ENCODE measurements at places on chromosomes 6 and 20. TPM values are rescaled to one million over a fixed set of nuclear protein-coding genes. Genes with fewer than 3 reads are reported as not detected.

GRCh38 chr6:155314092-155314772 is at the start of gene TFB1M:
TSS of gene TFB1M (minus strand) at chr6:155314484. CDS start at chr6:155314428, 56 bp downstream.
- H3K4me3 ChIP-seq: peak within 1 kb of the TSS; percentile 91
- no peaks in the 10 kb centered on the region for H3K27me3 ChIP-seq
- DNase-seq: peak; percentile 94
- peaks cover 12% of the 10 kb centered on the region for H3K36me3 ChIP-seq
- peak within 1 kb of the TSS; percentile 78 for H3K27ac ChIP-seq
- H3K4me1 ChIP-seq: no peaks in the 10 kb centered on the region

DNA sequence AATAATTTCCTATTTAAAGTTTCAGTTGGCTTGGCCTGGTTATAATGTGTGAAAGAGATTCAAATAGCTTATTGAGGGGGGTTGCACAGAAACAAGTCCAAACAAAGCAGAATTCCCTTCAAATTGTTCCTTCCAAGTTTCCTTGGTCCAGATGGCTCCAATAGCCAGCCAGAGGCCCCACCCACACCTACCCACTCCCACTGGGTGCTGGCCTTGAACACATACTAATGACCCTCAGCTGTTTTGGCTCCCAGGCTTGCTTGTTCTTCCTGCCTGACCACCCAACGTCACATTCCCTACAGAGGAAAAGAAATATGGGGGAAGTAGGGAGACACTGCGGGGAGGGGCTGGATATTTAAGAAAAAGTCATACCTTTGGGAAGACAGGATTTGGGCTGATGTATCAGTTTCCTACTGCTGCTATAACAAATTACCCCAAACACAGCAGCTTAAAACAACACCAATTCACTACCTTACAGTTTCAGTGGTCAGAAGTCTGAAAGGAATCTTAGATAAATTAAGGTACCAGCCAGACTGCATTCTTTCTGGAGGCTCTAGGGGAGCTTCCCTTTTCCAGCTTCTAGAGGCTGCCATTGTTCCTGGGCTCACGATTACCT is 95.7 kb downstream of the COL21A1 start:
- no peak for DNase-seq
- no peaks in the 10 kb centered on the region for H3K27me3 ChIP-seq
- no peaks in the 10 kb centered on the region for H3K4me1 ChIP-seq
- H3K36me3 ChIP-seq: no peaks in the 10 kb centered on the region
- H3K4me3 ChIP-seq: no peak overlapping the region
- no peak overlapping the region for H3K27ac ChIP-seq

DNA sequence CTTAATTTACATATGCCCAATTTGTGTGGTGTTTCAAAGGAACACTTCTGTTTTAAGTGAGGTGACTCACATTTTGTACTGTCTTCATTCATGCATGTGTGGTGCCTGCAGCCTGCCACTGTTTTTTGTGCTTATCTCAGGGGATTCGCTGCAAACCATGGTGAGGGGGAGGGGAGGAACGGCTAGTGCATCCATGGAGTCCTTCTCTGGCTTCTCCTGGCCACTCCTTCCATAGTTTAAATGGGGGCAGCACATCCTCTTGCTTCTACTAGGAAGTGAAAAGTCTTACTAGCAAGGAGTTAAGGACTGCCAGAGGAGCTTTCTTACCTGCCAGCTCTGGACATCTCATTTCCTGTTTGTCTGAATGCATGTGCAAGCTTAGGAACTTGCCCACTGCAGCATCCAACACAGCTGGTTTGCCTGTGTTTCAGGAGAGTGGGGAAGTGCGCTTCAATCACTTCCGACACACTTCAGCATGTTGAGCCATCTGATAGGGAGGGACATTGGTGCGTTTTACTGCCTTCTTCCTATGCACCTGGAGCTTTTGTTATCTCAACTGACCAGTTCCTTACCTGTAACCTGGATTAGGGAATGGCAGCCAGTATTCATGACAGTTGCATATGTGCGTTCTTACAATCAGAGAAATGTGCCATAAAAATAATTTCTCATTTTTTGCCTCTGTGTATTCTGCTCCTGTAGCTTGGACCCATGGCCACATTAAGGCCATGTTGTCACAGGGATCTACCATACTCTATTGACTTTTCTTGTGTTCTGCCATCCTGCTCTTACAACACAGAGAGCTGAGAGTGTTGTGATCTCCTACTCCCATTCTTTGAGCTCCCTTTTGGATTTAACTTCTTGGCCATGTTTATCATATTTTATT is 211.3 kb downstream of the ARID1B start:
- H3K4me3 ChIP-seq: no peak overlapping the region
- H3K27ac ChIP-seq: no peak overlapping the region
- H3K4me1 ChIP-seq: peaks cover 13% of the 10 kb centered on the region
- no peaks in the 10 kb centered on the region for H3K36me3 ChIP-seq
- no peak for DNase-seq
- no peaks in the 10 kb centered on the region for H3K27me3 ChIP-seq

GRCh38 chr6:124682751-124683150 is 279.5 kb upstream of the RNF217 start:
- H3K4me3 ChIP-seq: no peak overlapping the region
- no peak for DNase-seq
- H3K27ac ChIP-seq: no peak overlapping the region
- no peaks in the 10 kb centered on the region for H3K36me3 ChIP-seq
- H3K27me3 ChIP-seq: no peaks in the 10 kb centered on the region

DNA sequence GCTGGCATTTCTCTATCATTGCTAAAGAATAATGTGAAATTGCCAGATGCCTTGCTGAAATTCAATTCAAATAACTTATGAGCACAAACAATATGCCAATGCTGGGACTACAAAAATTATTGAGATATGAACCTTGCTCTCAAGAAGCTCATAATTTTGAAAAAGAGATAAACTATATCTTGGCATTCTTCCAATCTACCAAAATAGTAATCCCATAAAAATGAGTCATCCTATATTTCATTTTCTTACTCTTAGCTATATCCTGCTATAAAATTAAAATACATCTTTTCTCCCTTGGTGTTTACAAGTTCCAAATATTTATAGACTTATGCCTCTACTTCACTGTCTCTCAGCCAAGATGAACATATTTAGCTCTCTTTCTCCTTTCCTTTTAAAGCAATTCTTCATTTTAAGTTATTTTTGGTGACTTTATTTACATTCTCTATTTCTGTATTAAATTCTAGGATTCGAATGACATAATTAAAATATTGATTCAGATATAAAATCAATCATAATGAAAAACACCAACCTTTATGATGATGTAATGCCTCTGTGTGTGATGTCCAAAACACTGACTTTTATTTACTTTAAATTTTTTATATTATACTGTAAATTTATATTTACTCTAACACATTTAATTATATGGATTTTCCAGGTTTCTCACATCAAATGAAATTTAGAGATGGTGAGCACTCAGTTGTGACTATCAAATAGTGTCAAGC is 152.6 kb downstream of the CDK19 start:
- H3K36me3 ChIP-seq: peaks cover 9% of the 10 kb centered on the region
- no peak overlapping the region for H3K27ac ChIP-seq
- H3K4me3 ChIP-seq: no peak overlapping the region

- no peaks in the 10 kb centered on the region for H3K36me3 ChIP-seq
- peaks cover 3% of the 10 kb centered on the region for H3K27me3 ChIP-seq
- no peak overlapping the region for H3K4me3 ChIP-seq
- H3K27ac ChIP-seq: no peak overlapping the region
- H3K4me1 ChIP-seq: no peaks in the 10 kb centered on the region
These were observed 300.7 kb downstream of the CLIC5 start for GRCh38 chr6:45714741-45715507.

- H3K4me3 ChIP-seq: no peak overlapping the region
- H3K4me1 ChIP-seq: no peaks in the 10 kb centered on the region
- H3K27me3 ChIP-seq: no peaks in the 10 kb centered on the region
- H3K36me3 ChIP-seq: no peaks in the 10 kb centered on the region
- no peak overlapping the region for H3K27ac ChIP-seq
These were observed 54.3 kb upstream of the IYD start for GRCh38 chr6:150314230-150315188.

The CDYL gene
- 30.2 TPM for total RNA-seq

The SLC25A27 gene
- total RNA-seq: 1.5 TPM

The GPR63 gene
- 0.25 TPM for total RNA-seq
